CD4-positive, alpha-beta T cell treated with Interleukin-6 at 100 ng/mL for 8 hours (primary cell): ENCODE measurements at places on chromosomes 11 and 22.

DNA sequence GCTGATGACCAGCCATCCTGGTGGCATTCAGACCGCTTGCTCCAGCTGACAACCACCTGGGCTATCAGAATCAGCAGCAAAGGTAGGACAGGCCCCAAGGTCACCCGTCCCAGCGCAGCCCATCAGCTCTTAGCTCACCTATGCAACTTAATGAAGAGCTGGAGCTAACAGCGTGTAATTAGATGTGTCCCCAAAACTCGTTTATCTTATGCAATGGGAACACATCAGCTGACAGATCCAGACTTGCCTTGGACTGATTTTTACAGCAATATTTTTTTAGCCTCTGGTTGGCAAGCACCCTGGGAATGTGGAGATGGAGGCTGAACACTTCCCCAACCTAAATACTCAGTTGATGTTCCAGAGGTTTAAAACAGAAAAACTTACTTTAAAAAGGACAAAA is 76.0 kb downstream of the PACSIN2 start:
- no peak for DNase-seq

DNA sequence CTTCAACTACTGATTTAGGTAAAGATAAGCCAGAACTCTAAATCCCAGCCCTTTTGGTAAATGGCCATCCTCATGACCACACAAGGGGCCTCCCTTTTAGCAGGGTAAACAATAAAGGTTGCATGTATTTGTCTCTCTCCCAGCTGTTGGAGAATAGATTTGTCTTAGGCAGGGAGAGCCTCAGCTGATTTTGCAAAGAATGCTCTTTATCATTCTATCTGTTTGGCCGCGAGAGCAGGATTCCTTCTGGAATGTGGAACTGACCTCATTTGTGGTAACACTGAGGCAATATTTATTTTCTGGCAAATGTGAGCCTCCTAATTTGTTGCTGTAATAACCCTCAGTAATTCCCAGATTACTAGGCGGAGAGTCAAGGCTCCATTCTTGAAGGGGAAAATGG is 15.3 kb downstream of the PTS start:
- DNase-seq, result no peak

DNA sequence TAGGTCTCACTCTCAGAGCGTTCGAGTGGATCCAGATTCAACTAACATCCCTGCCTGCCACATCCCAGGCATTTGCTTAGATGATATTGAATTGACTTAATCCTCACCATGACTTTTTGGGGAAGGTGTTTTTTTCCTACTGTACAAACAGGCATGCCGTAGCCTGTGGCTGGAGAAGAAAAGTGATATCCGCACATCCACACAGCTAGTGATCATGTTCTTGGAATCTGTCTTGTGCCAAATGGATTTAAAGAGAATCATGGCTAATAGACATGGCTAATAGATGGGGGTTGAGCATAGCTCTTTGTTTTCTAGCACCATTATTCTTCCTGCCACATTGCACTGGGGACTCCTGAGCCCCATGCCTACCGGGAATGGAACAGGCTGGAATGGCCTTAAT is 82.1 kb upstream of the THY1 start:
- DNase-seq, result no peak

GRCh38 chr11:65060913-65061408 is 2.6 kb upstream of the NAALADL1 start:
- no peak for DNase-seq

DNA sequence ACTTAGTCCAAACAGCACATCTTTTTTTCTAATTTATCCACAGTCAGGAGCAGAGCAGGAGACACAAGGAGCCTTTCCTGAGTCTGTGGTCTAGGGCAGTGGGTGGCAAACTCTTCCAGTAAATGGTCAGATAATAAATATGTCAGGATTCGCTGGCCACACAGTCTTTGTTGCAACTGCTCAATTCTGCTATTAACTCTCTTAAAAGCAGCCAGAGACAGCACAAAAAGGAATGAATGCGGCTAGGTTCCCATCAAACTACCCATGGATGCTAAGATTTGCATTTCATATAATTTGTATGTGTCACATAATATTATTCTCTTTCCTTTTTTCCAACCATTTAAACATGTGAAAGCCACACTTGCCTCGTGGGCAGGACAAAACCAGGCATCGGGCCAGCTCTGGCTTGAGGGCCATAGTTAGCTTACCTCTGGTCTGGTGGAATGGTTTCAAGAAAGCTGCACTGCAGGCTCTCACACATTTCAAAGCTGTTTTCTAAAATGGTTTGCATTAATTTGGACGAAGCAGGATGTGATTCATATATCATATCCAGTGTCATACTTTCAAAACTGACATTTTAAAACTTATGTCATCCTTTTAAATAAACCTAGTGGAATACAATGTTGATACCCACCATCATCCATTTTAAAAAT is 64.7 kb upstream of the CD5 start:
- DNase-seq, result no peak

- DNase-seq, result no peak
These were observed 55.6 kb upstream of the LYVE1 start for GRCh38 chr11:10623797-10624761.

GRCh38 chr22:24465566-24465965 is 29.6 kb upstream of the UPB1 start:
- no peak for DNase-seq
